Right forelimb (tissue), 1 donor: ENCODE measurements at places on chromosomes 5 and 9.

GRCh38 chr5:16546732-16547131 lies 70.1 kb downstream of the RETREG1 start:
- no peak for DNase-seq

GRCh38 chr9:27367921-27368315 lies 71.0 kb upstream of the EQTN start:
- no peak for DNase-seq

DNA sequence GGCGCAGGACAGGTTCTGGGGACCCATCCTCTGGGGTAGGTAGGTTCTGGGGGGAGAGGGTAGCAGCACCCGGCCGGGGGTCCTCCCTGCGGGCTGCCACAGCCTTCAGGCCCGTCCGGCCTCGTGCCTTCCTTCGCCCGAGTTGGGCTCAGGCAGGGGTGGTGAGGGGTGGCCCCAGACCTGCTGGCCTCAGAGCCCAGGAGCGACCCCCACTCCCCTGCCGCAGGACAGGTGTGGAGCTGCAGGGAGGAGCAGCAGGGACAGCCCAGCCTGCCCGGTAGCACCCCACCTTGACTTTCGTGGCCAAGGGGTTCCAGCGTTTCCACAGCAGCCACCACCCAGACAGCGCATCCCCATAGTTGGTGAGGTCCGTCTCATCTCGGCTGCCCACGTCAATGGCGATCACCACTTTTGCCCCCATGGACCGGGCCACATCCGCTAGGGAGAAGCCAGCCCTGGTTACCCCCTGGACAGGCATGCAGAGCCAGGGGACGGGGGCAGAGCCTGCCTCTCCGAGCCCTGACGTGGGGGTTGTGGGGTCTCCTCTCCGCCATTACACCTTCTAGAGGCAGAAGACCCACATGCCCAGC lies 3.4 kb upstream of the NSMF start:
- DNase-seq, result peak; percentile 41

- no peak for DNase-seq
These were observed 41.5 kb upstream of the PTPDC1 start for GRCh38 chr9:94042516-94043360.

GRCh38 chr5:39599721-39600431 lies 175.1 kb upstream of the DAB2 start:
- no peak for DNase-seq

DNA sequence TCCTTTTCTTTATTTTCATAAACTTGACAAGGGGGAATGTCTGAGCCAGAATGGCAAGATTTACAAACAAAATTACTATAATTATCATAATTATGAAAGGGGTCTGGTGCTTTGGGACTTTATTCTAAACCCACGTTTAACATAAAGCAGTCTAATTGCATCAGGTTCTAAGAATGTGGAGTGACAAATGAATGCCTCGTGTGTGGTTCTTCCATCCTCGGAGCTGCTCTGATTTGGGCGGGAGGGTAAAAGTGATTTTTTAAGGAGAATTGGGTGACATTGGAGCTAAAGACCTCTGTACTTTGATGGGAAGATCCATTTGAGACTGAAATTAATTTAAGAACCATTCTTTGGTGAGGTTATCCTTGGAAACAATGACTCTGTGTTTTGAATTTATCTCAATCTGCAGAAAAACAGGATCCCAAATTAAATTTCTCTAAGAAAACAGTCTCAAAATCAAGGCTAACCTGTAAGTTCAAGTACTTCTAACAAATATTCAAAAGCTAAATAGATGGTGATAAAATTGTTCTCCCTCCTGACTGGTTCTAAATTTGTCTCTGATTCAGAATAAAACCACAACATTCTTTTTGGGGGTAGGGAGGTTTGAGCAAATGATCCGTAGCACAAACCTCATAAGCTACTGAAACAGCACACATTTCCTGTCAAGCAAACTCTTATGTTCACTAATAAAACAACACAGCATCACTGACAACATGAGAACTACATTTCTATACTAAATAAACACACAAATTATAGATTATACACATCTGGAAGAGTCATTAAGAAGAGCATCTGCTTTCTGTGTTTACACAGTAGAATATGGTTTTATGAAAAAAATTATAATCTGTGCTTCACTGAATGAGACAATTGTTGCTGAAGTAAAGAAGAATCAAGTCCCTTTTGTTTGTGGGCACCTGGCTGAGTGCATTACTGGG lies 85.5 kb downstream of the DCP2 start:
- peak; percentile 20 for DNase-seq

DNA sequence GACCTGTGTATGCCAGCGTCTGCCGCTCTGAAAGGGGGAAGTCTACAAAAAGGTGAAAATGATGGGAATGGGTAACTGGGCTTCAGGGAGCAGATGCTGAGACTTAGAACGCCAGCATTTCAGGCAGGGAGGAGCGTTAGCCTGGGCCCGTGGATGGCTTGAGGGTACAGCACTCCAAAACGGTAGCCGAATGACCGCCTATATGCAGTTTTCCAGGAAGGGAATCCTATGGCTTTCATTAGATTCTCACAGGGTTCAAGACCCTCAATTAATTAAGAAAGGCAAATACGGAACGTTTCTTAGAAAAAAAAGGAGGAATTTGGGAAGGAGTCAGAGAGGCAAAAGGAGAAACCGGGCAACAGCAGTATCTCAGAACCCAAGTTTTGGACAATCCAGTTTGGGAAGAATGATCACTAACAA lies 639 bp downstream of the AMACR start:
- DNase-seq, result peak; percentile 53

DNA sequence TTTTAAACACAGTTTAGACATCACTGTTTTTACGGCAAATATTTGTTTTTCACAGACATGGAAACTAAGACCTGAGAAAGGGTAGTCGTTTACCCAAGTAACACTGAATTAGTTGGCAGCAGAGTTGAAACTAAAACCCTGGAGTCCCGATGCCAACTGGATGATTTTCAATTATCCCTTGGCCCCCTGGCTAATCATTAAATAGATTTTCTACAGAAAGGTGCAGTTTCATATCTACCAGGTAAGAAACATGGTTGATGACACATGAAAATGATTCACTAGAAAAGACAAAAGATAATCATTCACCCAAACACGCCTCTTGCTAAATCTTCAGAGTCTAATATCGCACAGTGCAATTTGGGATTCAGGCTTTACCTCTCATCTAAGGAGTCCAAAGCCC lies 136.9 kb downstream of the SEMA5A start:
- no peak for DNase-seq

GRCh38 chr5:33846851-33847250 lies 44.9 kb downstream of the ADAMTS12 start:
- no peak for DNase-seq

GRCh38 chr5:149024477-149024876 lies 38.4 kb downstream of the SH3TC2 start:
- DNase-seq, result no peak

GRCh38 chr5:132209131-132209530 lies 18.5 kb downstream of the P4HA2 start:
- DNase-seq, result no peak

DNA sequence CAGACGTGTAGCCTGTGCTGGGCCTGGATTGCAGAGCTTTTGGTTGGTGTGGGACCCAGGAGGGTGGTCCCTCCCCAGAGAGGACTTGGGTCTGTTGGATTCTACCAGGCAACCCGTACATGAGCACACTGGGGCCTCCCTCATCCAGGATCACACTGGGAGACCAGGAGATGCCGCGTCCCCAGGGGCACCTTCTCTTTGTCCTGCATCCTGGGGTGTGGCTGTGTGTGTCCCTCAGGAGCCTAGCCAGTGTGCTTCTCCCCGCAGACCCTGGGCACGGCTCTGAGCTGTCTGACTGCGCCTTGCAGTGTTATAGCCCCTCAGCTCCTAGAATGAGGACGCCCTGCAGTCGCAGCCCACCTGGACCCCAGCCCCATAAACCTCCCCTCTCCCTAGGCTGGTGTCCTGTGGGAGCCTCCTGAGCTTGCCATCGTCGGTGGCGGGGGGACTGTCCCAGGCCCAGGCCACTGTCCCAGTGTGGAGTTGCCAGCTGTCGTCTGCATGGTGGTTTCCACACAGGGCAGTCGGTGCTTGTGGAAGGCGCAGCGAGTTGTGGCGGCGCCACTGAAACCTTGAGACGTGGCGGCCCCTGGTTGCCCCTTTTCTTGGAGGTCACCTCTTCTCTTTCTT lies 27.6 kb downstream of the CEP72 start:
- no peak for DNase-seq

GRCh38 chr9:132978451-132979131 lies at the start of gene GFI1B:
Gene GFI1B (plus strand): TSS chr9:132978694. CDS start chr9:132986679, 7,985 bp downstream.
- no peak for DNase-seq

DNA sequence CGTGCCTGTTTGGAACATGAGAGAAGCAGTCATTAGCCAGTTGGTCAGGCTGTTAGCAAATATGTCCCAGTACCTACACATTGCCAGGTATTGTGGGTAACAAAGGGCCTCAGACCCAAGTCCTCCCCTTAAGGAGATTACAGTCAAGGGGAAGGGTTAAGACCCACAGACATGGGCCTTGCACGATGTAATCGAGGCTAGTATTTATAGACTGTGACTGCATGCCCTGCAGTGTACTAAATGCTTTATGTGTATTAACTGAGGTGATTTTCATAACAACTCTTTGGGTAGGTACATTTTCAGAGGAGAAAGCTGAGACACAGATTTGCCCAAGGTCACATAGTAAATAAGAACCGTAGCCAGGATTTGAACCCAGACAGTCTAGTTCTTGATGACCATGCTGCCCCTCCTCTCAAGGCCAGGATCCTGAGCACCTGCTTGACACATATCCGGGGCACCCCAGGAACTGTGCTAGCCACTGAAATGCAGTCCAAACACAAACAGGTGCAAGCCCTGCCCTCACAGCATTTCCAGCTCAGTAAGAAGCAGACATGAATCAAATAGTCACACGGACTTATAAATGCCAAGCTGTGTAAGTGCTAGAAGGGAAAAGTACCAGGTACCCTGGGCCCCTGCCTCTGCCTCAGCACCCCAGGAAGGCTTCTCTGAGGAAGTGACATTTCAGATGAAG lies 32.0 kb upstream of the GRPEL2 start:
- no peak for DNase-seq

DNA sequence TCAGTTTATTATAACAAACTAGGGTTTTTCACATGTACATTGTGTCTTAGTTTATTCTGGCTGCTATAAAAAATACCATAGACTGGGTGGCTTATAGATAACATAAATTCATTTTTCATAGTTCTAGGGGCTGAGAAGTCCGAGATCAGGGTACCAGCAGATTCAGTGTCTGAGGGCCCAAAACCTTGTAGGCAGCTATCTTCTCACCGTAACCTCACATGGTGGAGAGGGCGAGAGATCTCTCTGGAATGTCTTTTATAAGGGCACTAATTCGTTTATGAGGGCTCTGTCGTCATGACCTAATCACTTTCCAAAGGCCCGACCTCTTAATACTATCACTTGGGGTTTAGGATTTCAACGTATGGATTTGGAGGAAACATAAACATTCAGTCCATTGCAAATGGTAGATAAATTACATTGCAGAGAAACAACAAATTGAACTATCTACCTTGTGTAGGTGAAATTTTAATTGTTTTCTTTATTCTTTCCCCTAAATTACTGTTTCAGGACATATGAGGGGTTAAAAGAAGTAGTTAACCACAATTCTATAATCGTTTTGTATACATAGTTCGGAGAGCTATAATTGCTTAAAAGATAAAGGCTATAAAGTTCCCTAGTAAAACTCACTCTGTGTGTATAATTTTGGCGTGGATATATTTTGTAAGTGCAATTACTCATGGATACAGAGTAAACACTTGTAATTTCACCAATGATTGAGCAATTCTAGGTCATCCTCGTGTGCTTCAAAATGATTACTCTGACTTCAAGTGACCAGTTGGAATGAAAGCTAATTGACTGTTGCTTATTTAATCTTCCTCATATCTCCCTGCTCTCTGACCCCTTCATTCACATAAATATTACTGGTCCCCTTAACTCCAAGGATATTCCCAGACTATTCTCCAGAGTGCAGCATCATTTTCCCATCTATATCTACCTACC lies 247.5 kb upstream of the TMEM161B start:
- DNase-seq, result no peak

DNA sequence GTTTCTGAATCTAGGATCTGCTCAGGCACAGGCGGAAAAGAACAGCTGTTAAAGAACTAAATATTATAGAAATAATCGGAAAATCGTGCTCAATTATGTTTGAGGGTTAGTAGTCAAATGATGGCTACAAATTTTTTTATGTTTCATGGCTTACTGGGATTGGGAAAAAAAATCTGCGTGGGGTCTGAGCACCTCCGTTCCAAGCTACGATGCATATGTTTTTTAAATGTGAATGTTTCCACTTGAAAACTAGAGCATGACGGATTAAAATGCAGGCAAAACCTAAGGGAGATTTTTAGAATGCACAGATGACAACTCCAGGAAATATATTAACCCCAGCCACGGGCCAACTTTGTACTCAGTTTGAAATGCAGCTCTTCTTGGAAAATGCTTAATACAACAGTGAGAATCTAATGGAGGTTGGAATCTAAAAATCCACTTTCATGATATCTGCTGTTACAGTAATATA lies 5.3 kb downstream of the OTP start:
- no peak for DNase-seq

DNA sequence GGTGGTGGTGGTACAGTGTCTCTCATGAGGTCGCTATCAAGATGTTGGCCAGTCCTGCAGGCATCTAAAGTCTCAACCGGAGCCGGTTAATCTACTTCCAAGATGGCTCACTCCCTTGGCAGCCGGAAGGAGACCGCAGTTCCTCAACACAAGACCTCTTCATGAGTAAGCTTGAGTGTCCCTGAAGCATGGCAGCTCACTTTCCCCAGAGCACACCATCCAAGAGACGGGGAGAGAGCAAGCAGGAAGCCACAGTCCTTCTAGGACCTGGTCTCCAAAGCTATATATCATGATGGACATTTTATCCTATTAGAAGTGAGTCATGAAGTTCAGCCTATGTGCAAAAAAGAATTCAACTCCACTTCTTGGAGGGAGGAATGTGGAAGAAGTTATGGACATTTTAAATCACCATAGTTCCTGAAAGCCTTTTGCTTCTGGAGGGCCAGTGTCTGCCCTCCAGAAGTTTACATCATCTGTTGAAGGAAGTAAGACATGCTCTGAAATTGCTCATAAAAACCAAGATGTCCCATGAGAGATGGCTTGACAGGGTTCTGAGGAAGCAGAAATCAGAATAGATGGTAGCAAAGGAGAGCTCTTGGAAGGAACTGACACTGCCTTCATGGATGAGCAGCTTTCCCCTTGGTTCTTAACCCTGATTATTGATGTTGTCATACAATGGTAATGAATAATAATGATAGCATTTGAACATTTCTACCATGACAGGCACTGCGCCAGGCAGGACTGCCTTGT lies 21.3 kb downstream of the GALNT10 start:
- no peak for DNase-seq

- DNase-seq, result peak; percentile 38
These were observed 61.7 kb downstream of the GALNT12 start for GRCh38 chr9:98869078-98869745.
